ENCODE measurements at places on chromosomes 11 and 22. TPM values are rescaled to one million over a fixed set of nuclear protein-coding genes. Genes with fewer than 3 reads are reported as not detected.

DNA sequence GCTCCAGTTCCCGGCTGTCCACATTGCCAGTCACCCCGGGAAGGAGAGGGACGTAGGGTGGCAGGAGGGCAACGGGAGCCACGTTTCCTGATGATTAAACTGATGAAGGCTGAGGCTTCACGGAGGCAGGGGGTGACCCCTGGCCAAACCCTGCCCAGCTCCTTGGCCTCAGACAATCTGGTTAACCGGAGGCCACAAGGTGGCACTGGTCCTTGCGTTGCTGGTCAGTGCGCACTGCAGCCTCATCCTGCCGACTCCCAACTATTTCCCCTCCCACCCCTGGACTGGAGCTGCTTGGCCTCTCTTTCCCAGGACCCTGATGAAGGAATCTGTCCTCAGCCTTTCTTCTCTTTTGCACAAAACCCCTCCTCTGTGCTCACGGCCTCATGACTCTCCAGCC is 75.3 kb downstream of the PDE2A start:
- no peak for DNase-seq

GRCh38 chr11:352456-353031 is 16.8 kb upstream of the B4GALNT4 start:
- DNase-seq = no peak

DNA sequence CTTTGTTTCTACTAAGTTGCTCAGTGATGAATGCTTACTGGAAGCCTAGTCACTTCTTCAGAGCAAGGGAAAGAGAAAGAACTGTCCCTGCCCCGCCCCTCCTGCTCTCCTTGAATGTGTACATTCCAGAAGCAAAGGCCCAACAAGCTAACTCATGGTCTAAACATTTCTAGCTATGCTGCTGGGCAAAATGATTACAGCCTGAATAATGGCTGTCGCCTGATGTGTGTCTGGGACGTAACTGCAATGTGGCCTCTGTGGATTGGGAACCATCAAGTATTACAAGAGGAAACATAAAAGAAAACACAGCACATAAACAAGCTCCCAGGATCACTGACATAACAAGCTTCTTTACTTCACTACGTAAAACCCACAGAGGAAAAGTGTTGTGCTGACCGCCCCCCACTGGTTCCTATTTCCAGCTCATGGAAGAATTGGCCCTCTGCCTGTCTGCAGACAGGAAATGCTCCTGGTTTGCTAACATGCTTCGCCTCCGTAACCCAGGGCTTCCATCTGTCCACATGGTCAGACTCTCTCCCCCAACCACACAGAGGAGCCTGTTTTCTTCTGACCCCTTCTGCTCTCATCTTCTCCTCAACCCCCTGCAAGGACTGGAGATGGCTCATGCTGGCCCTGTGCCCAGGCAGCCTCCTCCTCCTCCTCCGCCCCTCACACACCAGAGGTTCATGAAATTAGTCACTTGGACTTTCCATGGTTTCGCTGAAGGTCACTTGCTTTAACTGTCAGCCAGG is 187.2 kb downstream of the MAML2 start:
- DNase-seq = no peak

DNA sequence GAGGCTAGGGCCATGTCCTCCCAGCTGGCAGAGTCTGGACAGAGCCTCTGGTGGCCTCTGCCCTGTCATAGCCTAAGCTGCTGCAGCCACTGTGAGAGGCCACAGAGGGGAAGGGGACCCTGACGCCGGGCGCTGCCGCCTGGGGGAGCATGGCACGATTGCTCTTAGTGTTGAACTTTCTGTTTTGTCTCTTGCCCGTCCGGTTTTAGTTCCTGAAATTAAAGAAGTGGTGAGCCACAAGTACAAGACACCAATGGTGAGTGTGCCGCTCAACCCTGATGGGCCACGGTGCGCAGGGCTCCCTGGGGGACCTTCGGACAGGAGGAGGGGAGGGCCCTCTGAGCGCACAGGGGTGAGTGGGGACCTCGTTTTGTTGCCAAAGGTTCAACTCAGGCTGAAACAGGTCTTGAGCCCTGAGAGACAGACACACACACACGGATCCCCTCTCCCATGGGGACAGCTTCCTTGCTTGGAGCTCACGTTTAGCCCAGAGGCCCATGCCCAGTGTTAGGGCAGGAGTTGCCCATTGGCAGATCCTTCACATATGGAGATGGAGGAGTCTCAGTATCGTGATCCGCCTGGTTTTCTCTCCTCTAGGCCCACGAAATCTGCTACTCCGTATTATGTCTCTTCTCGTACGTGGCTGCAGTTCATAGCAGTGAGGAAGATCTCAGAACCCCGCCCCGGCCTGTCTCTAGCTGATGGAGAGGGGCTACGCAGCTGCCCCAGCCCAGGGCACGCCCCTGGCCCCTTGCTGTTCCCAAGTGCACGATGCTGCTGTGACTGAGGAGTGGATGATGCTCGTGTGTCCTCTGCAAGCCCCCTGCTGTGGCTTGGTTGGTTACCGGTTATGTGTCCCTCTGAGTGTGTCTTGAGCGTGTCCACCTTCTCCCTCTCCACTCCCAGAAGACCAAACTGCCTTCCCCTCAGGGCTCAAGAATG is 23.8 kb downstream of the MYBPC3 start:
- no peak for DNase-seq

- DNase-seq = no peak
Observed at GRCh38 chr11:73116636-73117035, 25.5 kb downstream of the FCHSD2 start.

DNA sequence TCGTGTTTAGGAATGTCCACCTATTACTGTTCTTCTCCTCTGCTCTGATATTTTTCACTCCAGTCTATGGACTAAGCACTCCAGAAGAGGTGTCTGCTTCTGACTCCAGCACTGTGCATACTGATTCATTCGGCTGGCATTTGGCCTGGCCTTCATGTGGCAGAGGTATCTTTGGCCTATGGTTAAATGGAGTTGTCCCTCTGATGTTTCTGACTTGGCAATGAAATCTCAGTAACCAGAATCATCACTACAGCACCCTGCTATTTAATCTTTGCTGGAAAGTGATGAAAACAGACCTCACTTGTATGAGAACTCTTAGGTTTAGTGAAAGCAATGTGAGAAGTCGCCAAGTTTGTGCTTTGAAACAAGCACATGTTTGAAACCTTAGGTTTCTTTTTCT is 155.2 kb downstream of the MAML2 start:
- DNase-seq = no peak

- DNase-seq = no peak
Observed at GRCh38 chr11:47177846-47178245, 1.2 kb upstream of the ARFGAP2 start.

GRCh38 chr11:20775331-20775730 is 105.9 kb downstream of the NELL1 start:
- no peak for DNase-seq

DNA sequence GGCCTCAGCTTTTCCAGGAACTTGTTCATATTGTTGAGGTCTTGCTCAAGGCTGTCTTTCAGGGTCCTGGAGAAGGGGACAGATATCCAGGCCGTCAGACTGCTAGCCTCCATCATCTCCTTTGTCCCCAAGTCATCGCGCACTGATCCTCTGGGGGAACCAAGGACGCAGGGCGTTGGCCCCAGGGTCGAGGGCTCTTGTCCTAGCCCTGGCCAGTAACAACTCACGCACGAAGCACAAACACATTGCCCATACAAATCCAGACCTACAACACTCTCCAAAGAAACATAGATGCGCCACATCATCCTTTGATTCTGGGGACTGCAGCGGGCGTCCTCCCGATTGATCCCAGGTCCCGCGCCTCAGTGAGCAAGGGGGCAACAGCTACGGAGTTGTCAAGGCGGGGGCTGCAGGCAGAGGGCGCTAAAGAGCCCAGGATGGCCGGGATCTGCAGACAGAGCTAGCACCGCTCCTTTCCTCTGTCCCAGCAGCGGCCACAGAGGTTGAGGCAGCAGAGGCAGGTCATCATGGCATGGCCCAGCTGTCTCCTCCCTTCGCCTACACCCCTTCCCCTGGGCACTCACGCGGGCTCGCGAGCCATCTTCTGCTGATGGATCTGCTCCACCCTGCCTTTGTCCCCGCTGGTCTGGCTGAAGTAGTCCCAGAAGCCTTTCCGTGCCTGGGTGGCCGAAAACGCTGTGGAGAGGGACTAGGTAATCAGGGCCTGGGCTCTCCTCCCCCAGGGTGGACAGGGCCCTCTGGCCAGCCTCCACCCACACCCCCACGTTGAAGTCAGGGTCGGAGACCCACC is 472 bp downstream of the APOA5 start:
- peak; percentile 74 for DNase-seq

- DNase-seq = no peak
Observed at GRCh38 chr11:116366451-116366850, 406.3 kb downstream of the BUD13 start.

DNA sequence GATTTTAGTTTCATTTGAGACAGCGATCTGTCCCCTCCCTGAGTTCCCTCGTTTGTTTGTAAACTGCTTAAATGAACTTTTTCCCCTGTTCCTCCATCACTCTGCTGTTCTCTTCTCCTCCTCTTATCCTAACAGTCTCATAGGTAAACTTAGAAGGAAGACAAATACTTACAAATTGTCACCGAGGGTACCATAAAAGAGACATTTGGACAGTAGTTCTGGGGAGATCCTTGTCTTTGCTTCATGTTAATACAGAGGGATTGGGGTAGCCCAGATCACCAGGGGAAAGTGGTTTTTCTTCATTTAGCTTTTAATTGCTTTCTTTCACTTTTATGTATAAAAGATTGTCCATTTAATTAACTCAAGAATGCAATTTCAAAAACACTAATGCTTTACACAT is 46.1 kb downstream of the ZBTB16 start:
- DNase-seq = no peak

- no peak for DNase-seq
Observed at GRCh38 chr22:29693161-29693560, 26.6 kb upstream of the CABP7 start.

- DNase-seq = peak; percentile 68
Observed at GRCh38 chr11:118200901-118201680, 23.7 kb downstream of the JAML start.

The CHST1 gene
- total RNA-seq = 0.94 TPM

The BTBD10 gene
- total RNA-seq = 24.1 TPM

The KRTAP5-10 gene
- total RNA-seq = not detected

The OR51E2 gene
- total RNA-seq = not detected

The SNX32 gene
- total RNA-seq = 2.8 TPM

Measured in CD8-positive, alpha-beta memory T cell (primary cell).